ENCODE measurements at places on chromosomes 7 and 10.

- DNase-seq = peak; percentile 75
Measured at GRCh38 chr7:151080067-151080521, 515 bp downstream of the FASTK start.

GRCh38 chr7:38187794-38188440, 9.9 kb downstream of the STARD3NL start:
- no peak for DNase-seq

DNA sequence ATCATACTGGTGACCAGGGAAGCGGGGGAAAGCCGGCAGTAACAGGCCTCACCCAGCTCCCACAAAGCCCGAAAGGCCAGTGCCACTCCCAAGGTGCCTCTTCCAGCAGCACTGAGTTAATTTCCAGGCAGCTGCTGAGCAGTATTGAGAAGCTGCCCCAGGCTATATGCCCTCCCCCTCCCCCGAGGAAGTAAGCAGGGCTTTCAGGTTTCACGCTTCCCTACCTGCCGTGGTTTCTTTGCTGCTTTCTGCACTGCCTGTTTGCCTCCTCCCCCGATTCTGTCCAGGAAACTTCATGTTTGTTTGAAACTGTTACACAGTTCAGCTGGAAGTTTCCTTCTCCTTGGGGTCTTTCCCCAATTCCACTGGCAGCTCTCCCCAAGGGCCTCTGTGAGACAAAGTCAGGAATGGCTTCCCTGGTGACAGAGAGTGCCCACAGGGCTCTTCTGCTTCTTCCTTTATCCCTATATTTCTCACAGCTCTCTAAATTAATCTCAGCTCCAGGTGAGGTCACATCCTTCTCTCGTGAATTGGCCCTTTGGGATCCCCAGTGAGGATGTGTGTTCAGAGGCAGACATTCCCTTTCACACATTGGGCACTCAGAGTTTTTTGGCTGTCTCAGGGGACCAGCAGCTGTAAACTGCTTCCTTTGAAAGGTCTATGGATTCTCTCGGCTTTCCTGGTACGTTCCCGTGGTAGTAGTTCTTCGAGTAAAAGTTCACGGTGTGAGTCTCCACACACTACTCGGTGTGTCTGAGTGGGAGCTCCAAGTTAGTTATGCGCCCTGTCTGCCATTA, 19.4 kb downstream of the C1GALT1 start:
- no peak for DNase-seq

DNA sequence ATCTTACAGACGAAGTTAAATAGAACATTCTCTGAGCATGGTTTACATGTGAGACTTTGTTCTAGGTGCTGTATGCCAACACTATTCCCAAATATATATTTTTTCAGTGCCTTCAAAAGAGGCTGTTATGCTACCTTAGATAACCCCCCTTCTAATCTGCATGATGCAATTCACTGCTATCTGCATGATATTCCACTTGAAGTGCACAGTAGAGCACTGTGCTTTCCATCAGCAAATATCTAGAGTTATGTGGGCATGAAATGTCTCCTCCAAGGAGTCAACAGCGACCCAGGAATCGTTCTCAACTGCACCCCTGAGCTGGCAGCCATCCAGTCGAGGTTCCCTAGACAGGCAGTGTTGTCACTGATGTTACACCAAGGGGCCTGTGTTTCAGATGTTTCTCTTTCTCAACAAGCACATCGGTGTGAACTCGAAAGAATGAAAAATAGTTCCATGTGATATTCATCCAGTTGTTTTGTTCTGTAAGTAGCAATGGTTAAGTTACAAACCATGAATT, 88.3 kb downstream of the PDE1C start:
- DNase-seq = no peak

GRCh38 chr10:124282326-124282725, 136.4 kb downstream of the OAT start:
- DNase-seq = no peak

- DNase-seq = no peak
Measured at GRCh38 chr7:152521420-152522337, 85.9 kb upstream of the KMT2C start.

- DNase-seq = no peak
Measured at GRCh38 chr7:42080841-42081586, 156.0 kb downstream of the GLI3 start.

- DNase-seq = no peak
Measured at GRCh38 chr7:128392446-128393327, 17.1 kb downstream of the IMPDH1 start.

DNA sequence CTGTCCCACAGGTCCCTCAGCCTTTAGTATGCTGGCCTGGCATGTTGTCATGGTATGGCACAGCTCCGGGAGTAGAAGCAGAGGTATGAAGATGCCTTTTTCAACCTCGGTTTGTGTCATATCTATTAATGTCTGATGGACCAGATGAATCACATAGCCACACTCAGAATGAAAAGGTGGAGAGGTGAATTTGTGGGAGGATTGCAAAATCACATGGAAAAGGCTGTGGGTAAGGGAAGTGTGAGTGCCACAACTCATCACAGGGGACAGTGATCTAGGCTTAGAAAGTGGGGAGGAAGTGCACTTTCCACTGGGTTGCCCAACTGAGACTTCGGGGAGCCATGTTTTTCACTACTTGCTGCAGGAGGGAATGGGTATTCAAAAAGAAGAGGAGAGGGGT, 190.7 kb downstream of the WDR11 start:
- DNase-seq = no peak

- peak; percentile 11 for DNase-seq
Measured at GRCh38 chr10:61786728-61787127, 114.8 kb upstream of the ARID5B start.

DNA sequence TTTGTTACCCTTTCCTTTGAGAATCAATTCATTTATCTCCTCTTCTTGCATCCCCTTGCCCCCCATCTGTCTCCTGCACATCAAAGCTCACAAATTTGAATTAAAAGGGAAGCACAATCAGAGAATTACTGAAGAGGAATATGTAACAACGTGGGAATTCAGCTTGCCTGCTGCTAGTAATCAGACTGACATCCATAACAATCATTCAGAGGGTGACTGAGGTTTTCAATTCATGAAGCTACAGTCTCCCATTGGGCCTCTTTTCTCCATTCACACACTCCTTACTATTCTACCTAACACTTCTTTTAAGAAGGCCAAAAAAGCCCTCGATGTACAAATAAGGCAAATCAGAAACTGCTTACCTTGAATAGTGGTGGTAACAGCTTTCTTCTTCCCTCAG, 24.3 kb upstream of the DNA2 start:
- DNase-seq = no peak

DNA sequence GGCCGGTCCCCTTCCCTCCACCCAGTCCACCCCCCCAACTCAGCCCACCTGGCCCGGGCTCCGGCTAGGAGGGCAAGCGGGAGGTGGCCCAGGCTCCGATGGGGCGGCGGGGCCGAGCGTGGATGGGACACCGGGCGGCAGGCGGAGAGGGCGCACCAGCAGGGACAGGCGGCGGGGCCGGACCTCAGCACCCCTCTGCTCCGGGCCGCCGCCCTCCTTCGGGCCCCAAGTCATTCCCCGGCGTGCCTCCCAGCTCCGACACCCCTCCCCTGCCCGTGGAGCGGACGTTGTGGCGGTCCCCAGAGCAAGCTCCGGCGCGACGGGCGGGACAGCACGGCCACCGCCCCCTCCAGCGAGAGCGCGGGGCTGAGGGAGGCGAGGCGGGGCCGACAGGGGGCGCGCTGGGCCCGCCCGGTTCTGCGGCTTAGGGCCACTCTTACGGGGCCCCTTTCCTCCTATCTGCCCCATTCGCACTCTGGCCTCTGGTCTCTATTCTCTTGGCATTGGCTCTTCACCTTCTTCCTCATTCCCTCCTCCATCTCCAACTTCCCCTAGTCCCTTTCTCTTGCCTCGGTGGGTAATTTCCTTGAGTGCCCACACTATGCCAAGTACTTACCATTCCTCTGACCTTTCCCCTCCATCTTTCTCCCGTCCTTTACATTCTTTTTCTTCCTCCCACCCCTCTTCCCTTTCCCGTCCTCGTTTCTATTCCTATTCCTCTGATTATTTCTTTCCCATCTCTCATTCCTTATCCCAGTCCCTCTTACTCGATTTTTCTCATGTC, 701 bp upstream of the GBX1 start:
- peak; percentile 64 for DNase-seq

DNA sequence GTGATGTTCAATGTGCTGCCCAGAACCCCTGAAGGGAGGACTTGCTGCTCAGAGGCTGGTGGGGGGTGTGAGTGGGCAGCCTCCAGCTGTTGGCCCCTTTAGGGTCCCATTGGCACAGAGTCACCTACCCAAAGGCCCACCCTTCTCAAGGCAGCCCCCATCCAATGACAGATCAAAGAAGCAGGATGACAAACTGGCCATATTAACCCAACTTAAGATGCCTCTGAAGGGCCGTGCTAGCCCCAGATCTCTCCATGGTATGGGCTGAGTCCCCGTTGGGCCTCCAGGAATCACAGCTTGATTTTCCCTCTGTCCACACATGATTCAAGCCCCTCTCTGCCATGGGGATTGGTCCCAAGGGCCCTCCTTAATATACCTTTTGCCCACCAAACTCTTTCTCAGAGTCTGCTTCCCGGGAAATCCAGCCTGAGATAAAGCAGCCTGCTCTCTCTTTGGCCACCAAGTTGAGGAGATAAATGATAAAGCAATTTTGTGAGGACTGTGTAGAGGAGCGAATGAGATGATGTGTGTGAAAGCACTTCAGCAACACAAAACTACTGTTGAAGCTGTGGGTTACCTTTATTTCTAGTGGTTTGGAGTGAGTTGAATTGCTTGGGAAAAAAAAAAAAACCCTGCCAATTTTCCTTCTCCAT, 38.2 kb upstream of the C10orf71 start:
- DNase-seq = no peak

DNA sequence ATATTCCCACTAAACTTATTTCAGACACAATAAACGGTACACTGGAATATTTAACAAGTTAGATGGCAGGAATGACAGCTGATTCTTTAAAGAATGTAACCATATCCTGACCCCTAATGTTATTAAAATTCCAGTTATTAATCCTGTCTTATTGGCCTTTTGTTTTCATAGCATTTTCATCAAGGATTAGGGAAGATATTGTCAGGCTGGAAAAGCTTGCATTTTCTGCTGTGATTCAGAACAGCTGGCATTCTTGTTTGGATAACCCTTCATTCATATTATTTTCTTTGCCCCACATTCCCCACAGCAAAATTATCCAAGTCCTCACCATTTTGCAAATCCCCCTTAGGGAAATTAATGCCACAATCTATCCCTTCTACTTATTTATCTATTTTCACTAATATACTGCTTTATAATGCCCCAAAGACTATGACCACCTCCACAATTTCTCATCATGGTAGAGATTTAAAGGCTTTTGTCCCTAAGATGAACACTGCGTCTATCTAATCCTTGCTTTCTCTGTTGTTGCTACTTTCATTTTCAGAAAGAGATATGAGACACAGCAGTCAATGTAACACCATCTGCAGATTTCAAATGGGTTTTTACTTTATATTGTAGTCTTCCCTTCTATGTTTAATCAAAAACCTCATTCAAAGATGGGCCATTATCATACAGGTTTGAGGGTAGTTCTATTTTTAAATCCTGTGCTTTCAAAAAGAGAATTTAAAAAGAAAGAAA, 475.1 kb downstream of the PARD3 start:
- no peak for DNase-seq

- DNase-seq = no peak
Measured at GRCh38 chr7:108201766-108202165, 71.6 kb upstream of the LAMB4 start.

DNA sequence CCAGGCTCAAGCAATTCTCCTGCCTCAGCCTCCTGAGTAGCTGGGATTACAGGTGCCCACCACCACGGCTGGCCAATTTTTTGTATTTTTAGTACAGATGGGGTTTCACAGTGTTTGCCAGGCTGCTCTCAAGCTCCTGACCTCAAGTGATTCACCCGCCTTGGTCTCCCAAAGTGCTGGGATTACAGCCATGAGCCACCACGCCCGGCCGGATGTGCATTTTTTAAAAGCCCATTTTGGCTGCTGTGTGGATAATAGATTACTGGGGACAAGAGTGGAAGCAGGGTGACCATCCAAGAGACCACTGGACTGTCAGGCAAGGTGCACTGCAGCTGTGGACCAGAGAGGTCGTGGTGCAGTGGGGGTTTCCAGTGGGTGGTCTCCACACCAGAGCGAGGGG, 21.4 kb downstream of the HKDC1 start:
- peak; percentile 59 for DNase-seq

GRCh38 chr10:77801474-77802161, 124.9 kb downstream of the DLG5 start:
- DNase-seq = no peak

DNA sequence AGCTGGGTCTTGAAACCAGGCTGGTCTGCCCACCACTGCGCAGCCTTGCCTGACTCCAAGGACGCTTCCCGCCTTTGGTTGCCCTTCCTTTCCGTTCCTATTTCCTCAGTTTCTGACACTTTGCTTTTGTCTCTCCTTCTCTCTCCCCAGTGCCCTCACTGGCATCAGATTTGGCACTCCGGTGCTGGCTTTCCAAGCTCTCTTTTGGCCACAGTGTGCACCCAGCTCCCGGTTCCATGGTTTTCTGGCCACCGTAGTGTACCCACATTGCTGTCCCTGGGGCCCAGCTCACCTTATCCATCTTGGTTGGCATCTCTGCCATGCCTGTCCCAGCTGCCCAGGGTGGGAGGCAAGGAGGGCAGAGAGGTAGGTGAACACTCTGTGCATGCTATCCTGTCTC, 142.2 kb downstream of the PLXNA4 start:
- DNase-seq = no peak

DNA sequence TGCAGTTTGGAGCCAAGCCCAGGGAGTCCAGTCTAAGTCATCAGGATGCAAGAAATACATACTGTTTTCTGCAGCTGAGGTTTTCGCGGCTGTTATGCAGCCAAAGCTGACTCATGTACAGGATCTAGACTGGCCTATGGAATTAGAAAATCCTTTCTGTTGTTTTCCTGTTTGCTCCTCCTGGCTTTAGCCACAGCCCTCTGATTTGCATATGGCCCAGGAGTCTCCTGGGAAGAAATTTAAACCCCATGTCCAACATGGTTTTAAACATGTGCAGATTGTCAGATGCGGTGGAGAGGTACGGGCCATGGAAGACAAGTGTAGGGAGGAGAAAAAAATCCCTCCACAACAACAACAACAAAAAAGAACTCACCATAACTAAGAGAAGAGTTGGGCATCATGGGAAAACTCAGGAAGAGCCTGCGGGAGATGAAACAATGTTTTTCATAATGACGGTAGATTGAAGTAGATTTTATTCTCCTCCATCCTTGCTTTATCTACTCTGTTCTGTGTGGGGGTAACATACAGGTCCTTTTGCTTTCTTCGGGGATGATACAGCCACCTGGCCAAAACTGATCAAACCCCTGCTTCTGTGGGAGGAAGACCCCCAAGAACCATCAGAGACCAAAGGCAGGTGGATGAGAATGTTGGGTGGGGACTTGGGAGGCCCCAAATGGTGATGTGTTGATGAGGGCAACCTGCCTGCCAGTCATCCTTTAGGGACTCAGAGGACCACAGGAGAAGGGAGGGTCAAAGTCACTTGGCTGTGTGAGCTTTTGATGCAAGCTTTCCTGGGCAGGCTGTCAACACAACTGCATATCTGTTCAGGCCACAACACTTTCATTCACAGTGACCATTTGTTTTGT, 29.8 kb upstream of the GNA12 start:
- no peak for DNase-seq

- peak; percentile 54 for DNase-seq
Measured at GRCh38 chr7:29748286-29749099, 57.8 kb upstream of the WIPF3 start.
